ENCODE measurements at places on chromosomes 1 and 21.

DNA sequence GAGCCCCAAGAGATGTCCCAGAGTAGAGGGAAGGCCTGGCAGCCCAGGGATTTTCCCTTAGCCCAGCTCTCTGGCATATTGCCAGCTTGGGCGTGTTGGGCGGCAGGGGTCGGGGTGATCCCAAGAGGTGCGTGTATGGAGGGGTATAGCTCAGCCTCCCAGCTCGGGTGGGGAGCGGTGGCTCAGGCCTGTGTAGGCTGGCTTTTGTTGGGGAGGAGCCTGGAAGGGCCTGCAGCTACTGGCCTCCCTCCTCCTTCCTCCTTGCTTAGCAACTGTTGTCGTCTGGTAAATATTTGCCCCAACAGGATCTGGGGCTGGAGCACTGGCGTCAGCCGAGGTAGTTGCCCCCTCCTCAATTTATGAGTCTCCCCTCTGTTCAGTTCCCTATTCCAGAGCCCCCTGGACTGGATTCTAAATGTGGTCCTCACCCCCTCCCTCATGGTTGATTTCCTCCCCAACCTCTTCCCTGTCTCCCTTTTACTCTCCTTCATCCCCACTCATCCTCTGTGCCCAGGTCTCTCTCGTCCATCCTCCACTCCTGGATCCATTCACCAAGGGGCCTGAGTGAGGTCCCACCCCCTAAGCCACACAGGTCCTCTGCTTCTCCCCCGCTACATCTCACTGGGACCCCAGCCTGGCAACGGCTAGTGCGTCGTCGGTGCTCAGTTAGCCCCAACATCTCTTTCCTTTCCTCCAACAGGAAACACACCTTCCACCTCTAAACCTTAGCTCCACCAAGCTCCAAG is 10.3 kb upstream of the LMNA start:
- DNase-seq = peak; percentile 91

DNA sequence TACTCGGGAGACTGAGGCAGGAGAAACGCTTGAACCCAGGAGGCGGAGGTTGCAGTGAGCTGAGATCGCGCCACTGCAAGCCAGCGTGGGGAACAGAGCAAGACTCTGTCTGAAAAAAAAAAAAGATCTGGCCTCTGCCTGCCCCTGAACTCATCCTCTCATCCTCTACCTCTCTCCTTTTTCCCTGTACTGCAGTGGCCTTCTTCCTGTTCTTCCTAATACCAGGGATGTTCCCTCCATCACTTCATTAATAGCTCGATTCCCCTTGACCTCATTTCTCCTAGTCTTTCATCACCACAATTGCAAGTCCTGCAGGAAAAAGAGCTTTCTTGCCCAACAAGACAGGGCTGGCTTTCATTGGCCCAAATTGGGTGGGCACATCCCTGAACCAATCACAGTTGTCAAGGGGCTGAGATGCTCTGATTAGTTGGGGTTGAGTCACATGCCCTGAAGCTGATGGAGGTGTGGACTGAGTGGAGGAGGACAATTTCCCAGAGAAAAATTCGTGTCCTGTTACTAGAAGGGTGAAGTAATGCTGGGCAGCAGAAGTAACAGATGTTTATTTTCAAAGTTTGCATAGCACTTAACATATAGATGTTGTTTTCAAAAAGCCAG is 86.8 kb upstream of the PUM1 start:
- DNase-seq = no peak

DNA sequence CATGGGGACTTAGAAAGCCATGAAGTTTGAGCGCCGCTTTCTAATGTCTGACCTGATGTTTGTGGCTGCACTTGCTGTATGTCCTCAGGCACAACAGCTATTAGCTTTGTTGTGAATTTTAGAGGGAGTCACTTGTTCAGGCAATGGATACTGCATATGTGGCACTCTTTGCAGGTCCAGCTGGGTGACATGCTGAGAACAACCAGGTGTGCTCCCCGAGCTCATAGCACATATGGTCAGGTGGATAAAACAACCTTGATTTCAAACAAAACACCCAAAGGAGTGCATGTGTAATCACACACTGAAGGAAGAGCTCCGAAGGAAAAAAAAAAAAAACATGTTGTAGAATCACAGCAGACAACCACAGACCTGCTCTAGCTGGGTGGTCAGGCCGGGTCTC is 178.6 kb downstream of the BACH1 start:
- DNase-seq = no peak

GRCh38 chr1:218568962-218569550 is 223.9 kb downstream of the TGFB2 start:
- no peak for DNase-seq

- DNase-seq = no peak
Measured at GRCh38 chr1:207059881-207060280, 6.8 kb downstream of the PFKFB2 start.

DNA sequence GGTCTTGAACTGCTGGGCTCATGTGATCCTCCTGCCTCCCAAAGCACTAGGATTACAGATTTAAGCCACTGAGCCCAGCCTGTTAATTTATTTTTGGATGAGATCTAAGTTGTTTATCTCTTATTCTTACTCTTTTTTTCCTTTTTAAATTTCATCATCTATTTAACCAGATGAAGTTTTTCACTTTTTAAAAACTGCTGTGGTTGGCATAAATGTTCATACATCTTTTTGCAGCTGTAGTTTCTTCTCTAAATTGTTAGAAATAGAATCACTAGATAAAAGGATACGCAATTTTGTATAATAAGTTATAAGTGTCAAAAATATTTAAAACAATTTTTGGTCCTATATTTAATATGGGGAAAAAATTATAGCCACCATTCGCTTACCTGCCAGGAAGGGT is 80.3 kb upstream of the GPR88 start:
- DNase-seq = no peak

GRCh38 chr1:81449786-81450185 is 350.9 kb upstream of the ADGRL2 start:
- no peak for DNase-seq

DNA sequence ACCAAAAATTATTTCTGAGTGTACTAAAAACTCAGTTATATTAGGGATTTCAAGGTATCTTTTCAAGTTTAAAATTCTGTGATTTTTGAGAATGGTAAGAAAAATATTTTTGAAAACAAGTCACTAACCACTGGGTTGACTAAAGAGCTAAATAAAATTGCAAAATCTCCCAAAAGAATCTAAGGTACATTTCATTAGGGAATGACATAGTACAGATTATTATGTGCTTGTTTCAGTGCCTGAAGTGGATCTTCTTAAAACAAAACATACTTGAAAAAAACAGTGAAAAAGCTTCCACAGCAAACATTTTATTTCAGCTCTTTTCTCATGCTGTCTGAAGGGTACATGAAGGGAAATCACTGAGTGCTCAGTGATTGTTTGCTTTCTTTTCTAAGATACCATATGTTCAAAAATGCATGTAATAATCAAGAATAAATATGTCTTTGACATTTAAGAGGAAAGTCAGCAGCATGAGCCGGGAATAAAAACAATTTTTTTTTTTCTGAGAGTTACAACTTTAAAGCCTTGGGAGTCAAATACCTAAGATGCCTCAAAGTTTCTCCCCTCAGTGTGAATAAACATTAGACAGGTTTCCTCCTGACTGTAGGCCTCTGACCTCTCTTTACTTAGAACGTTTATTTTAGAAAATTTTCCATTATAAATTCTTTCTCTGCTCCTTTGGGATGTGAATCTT is 200.7 kb downstream of the KCNT2 start:
- DNase-seq = no peak

DNA sequence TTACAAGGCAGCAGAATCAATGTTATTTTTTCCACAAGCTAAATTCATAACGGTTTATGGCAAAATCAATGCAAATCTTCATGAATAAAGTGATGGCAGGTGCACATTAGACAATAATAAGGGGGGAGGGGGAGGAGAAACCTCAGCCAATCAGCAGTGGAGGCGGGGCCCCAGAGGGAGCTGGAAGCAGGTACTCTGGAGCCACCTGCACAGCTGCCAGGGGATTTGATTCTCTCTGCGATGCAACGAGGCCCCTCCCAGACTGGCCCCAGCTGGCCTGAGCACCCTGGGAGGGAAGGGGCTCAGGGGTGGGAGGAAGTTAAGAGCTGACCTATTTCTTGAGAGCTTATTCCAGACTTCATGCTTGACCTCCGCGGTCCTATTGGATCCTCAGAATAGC is 127.8 kb upstream of the IGSF21 start:
- DNase-seq = no peak

- DNase-seq = no peak
Measured at GRCh38 chr1:58890609-58891008, 106.8 kb upstream of the JUN start.

DNA sequence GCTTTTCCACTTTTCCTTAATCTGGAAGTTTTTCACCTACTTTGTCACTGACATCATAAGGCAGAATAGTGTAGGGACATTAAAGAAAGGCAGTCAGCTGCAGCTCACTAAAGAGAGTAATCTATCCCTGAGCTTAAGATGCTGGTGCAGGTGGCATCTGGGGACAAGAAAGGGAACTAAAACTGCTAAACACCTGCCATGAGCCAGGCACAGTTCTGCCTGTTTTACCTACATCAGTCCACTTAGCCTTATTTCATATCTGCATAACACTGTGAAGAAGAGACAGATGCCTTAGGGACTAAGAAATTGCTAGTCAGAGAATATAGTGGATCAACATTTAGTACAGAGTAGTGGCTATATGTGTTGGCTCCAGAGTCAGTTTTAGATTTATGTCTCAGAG is 88.1 kb downstream of the GPATCH2 start:
- no peak for DNase-seq

GRCh38 chr21:42570841-42571387 is 57.3 kb downstream of the SLC37A1 start:
- DNase-seq = peak; percentile 32

- no peak for DNase-seq
Measured at GRCh38 chr1:236913371-236914037, 90.7 kb downstream of the MT1HL1 start.

DNA sequence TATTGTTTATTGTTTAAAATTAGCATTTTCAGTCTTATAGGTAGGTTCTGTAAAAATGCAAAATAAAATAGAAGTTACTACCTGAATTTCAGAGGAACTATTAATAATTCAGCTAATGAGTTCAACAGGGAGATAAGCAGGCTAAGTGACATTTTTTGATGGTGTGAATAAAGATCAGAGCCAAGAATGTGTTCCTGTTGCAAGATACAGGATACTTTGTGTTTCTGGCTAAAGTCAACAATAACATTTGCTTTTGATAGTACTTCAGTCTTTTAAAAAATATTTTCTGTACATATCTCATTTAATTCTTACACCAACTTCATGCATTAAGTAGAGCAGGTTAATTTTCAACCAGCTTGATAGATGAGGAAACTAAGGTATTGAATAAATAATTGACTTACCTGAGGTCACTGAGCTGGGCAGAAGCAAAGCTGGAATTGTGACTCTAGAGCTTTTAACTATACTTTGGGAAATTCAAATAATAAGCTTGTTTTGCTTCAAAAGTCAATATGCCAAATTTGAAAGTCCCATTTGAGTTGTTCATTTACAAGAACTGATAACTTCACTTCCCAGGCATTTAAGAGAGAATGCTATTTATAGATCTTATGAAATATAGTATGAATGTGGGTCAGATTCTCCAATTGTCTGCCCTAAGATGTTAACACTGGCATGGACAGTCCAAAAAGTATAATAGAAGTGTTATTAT is 6.0 kb downstream of the GORAB start:
- no peak for DNase-seq

DNA sequence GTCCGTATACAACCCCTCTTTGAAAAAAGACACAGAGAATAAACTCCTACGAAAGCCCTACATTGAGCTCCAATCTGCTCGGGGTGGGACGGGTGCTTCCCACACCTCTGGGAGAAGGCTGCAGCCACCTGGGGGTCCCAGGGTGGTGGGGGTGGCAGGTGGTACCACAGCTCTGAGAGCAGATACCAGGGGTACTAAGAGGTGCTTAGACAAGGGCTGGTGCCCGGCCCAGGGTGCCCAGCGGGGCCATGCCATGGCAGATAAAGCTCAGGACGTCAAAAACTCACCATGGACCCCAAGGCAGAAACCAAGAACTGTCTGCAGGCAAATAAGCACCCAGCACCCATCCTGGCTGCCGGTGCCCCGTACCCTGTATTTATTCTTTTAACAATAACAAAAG is 75.1 kb downstream of the SPSB1 start:
- no peak for DNase-seq

Measured in right forelimb (tissue), 1 donor.